SIG-M5 (cell line): ENCODE measurements at places on chromosomes 5 and 9.

- no peak for DNase-seq
These were observed 2.0 kb downstream of the NIPBL start for GRCh38 chr5:36878392-36879082.

DNA sequence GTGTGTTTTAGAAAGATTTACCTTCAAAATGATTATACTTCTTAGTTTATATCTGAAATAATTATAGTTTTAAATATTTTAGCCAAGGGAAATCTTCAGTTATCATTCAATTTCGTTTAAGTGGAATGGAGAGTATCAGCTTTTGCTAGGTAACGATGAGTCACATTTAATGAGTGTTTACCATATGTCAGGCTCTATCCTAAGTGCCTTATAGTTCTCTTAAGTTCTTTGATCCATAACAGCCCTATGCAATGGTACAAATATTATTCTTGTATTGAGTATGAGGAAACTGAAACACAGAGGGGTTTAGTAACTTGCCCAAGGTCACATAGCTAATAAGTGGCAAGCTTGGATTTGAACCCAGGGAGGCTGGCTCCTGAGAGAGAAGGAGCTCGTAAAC, 37.5 kb upstream of the SHB start:
- DNase-seq: no peak

DNA sequence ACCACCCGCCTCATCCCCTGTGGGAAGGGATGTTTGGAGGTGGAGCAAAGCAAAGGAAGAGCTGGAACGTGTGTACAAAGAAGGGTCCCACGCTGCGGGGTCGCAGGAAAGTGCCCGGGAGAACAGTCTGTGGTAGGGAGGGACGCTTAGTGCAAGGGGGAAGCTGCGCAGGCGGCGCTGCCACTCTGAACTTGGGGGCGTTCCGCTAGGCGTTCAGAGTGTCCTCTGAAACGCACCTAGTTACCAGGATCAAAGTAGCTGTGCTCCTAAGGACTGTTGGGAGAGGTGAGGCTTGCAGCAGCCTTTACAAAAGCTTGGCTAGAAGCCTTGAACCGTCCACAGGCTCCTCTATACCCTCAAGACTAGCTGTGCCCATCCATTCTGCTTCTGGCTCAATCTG, 29.3 kb upstream of the PDE8B start:
- DNase-seq: no peak

- DNase-seq: no peak
These were observed 54.6 kb downstream of the MEGF9 start for GRCh38 chr9:120659676-120660075.

DNA sequence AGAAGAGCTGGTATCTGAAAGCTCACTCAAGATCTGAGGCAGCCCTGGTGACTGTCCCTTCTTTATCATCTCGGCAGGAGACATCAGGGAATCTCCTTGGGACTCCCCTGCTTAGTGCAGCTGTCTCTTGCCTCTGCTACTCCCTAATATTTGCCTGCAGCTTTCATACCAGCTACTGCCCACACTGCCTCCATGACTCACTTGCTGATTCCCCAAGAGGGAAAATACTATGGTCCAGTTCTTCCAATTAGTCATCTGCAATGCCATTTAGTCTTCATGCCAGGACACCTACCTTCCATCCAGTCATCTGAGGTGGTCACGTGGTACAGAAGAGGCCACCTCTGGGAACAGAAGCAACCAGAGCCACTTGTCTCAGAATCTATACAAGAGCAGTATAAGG, 270.8 kb downstream of the NTRK2 start:
- DNase-seq: no peak

- DNase-seq: no peak
These were observed 82.9 kb upstream of the ALDH1B1 start for GRCh38 chr9:38309324-38310195.

GRCh38 chr9:105245029-105245890, 809 bp downstream of the SLC44A1 start:
- DNase-seq: no peak

- no peak for DNase-seq
These were observed 31.7 kb downstream of the PRRX2 start for GRCh38 chr9:129696944-129697655.

DNA sequence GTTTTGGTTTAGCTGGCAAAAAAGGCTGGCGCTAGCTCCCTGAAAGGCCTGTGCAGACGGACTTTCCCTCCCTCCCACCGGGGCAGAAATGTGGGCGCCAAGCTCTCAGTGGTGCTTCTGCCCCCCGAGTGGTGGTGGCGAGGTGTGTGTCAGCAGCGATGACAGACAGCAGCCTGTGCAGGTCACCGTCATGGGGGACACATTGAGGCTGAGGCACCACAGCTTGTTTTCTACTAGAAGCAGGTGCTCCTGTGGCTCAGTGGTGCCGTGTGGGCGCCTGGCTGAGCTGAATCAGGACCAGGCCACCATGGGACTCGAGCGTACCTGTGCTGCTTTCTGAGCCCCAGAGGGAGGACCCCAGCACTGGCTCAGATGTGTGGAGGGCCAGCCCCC, 6.2 kb downstream of the WNK2 start:
- no peak for DNase-seq

DNA sequence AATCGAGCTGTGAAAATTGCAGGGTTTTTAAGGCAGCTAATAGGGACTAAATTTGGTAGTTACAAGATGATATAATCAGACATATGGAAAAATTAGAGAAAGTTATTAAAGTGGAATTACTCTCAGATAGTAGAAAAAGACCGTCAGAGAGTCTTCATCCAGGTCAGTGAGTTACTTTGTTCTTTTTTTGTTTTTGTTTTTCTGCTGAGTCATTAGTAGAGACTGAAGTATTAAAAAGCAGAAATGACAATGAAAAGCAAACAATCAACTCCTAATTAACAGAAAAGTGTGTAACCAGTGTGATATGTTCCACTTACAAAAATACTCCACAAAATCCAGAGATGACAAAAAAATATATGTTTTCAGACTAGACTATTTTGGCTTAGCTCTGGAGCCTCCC, 480.4 kb upstream of the COX7C start:
- no peak for DNase-seq

GRCh38 chr9:87883274-87883673, 597 bp downstream of the SPATA31E1 start:
- no peak for DNase-seq

- no peak for DNase-seq
These were observed 435.7 kb upstream of the RIOK2 start for GRCh38 chr5:97618721-97619120.

- DNase-seq: no peak
These were observed 274.2 kb downstream of the TMEM167A start for GRCh38 chr5:82802954-82803353.

- no peak for DNase-seq
These were observed 219.0 kb upstream of the IRX4 start for GRCh38 chr5:2101685-2102084.

DNA sequence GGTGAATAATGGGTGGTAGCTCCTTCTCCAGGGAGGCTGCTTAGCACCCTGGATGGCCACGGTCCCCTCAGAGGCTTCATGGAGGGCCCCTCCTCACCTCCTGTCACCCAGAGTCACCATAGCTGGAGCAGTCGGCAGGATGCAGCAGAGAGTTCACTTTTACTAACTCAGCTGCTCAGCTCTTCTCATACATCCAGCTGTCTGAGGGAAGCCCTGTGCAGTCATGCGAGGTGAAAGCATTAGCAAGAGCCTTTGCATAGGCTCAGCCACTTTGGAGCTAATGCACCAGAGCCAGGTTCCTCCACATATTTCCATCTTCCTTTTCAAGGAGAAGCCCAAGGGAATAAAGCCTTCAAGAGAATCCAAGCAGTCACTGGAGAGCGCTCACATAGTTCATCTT, 499.2 kb downstream of the BNC2 start:
- DNase-seq: no peak

DNA sequence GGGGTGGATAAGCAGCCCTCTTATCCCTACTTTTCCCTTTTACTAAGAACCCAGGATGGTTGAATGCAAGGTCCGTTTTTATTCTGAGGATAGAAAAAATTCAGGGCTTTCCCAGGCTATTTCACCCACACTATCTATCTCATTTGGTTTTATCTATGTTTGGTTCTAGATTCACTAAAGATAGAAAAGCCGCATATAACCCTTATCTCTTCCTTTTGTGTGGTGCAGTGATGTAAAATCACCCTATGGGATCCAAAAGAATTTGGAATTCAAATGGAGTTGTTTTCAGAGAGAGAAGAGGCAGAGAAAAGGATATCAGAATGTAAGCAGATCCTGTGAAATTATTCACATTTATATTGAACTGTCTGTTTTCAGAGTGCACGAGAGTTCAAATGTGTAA, 236.3 kb upstream of the RFX3 start:
- no peak for DNase-seq

GRCh38 chr5:179867476-179867875, 8.9 kb upstream of the MRNIP start:
- no peak for DNase-seq

DNA sequence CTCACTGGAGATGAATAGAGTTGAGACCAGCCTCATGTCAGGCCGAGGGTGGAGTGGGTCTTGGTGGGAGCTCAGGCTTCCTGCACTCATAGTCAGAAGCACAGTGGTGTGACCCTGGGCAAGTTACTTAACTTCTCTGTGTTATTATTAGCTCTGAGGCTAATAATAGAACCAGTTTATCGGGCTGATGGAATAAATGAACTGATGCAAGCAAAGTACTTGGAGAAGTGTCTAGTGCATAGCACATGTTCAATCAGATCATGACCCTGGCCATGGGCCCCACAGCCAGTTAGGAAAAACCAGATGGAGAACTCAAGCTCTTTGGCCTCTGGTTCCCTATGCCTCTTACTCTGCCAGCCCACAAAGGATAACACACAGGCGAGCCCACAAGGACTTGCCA, 45.3 kb upstream of the OSMR start:
- no peak for DNase-seq

- no peak for DNase-seq
These were observed 19.8 kb downstream of the NSA2 start for GRCh38 chr5:74786851-74787250.

GRCh38 chr9:71308454-71308853, 187.0 kb upstream of the TRPM3 start:
- DNase-seq: no peak

- no peak for DNase-seq
These were observed 160.3 kb upstream of the TRPC7 start for GRCh38 chr5:136525597-136525996.

DNA sequence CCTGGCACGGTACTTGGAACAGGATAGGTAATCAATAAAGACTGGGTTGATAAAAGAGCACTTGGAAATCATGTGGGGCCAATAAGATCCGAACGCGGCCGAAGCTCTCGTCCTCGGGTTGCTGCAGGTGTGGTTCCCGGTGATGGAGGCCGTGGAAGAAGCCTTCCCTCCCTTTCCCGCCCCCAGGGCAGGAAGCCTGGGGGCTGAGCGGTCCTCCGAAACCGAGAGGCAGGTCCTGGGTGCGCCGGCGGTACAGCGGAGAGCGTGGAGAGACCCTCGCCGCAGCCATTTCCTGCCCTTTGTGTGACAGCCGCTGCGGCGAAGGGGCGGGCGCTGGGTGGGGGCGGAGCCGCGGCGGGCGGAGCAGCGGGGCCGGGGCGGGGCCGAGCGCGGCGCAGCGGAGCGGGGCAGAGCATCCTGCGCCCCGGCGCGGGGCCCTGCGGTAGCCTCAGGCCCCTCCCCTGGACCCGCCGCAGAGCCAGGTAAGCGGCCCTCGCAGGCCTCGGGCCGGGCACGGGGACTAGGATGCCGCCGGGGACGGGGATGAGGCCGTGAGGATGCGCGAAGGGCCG, at the start of gene CYFIP2:
TSS of gene CYFIP2 (plus strand) at position 410 of the 572 bp plus-strand sequence. CDS start 19,239 bp downstream, outside the sequence.
- DNase-seq: no peak

GRCh38 chr5:91070761-91071550, 312.2 kb downstream of the ARRDC3 start:
- DNase-seq: no peak

- no peak for DNase-seq
These were observed 278.1 kb downstream of the GADD45G start for GRCh38 chr9:89882930-89883361.

DNA sequence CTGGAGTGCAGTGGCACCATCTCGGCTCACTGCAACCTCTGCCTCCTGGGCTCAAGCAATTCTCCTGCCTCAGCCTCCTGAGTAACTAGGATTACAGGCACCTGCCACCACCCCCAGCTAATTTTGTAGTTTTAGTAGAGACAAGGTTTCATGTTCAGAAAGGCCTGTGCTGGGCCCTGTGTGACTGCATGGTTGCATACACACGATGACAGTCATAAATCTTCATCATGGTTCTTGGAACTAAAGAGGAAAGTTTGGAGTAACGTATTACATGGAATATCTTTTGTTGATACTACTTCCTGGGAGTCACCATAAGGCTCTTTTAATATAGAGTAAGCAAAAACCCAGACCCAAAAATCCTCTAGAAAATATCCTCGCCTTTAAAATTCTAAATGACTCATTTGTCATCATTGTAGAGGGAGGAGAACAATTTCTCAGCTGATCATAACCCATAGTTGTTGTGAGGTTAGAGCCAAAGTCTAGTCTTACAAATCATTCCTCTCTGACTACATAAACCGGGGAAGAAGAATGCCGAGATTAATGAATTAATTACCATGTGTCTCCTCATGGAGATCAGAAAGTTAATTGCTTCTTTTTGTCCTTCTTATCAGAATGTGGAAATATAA, 47.0 kb downstream of the KLF9 start:
- DNase-seq: no peak

- DNase-seq: peak; percentile 38
These were observed 16.0 kb upstream of the AFF4 start for GRCh38 chr5:132979367-132979940.

- DNase-seq: no peak
These were observed 30.5 kb downstream of the TMOD1 start for GRCh38 chr9:97531888-97532376.

GRCh38 chr9:75422944-75423522, 334.7 kb downstream of the OSTF1 start:
- DNase-seq: no peak

DNA sequence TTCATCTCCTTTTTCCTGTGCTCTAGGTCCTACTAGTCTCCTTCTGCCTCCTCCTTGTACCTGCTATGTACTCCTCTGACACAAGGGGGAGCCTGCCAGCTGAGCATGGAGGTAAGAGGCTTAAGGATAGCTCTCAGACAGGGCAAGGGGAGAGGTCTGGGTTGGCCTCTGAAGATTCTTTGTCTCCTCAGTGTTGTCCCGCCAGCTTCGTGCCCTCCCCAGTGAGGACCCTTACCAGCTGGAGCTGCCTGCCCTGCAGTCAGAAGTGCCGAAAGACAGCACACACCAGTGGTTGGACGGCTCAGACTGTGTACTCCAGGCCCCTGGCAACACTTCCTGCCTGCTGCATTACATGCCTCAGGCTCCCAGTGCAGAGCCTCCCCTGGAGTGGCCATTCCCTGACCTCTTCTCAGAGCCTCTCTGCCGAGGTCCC, 3.8 kb downstream of the CREB3 start:
- DNase-seq: no peak

- no peak for DNase-seq
These were observed 49.3 kb upstream of the SPTLC1 start for GRCh38 chr9:92164490-92164889.
